NCI-H2081 treated with DMSO at 0.1 percent for 48 hours (cell line): ENCODE measurements at places on chromosomes 16 and 17.

DNA sequence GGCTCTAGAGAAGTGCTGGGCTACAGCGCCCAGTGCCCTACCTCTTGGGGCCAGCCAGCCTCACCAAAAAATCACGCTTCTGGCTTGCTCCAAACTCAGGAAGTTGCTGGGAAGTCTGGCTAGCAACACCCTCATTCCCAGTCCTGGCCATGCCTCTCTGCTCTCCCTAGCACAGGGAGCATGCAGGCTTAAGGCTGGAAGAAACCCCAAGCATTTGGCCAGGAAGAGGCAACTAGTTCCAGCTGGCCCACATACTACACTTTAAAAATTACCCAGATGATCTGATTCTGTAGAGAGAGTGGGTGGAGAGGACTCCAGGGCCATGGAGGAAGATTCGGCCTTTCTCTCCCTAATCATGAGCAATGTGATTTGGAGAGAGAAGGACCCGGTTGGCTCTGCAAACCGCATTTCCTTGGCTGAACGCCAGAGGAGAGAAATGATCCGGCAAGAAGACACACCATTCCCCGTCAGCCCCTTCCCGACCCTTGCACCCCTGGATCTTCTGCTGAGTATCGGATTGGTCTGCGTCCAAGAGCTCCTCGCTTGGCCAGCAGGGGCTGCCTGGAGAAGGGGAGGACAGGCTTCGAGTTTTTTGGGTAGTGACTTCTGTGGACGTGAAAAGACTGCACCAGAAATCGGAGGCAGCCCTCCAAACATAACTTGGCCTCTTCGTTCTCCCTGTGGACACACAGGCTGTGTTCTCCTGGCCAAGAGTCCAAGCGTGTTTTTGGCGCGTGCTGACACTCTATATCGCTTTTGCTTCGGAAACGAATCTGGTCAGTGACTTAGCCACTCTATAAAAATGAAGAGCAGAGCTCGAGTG lies 406.3 kb downstream of the WWOX start:
- DNase-seq, result no peak

DNA sequence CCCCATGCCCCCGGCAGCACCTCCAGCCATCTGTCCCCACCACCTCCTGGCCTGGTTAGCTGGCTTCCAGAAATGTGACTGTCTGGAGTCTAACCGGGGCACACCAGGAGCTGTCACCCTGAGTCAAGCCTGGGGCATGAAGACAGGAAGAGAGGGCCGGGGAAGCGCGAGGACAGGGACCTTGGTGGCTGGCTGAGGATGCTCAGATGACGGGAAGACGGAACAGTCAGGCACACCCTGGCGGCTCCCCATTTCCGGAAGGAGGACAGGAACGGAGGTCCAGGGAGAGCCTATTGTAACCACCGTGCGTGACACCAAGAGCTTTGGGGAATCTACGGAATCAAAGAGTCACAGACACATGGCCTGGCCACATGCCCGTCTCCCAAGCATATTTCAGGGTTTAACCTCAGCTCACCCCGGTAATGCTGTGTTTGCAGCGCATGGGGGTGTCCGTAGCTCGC lies 51.7 kb downstream of the SDK2 start:
- DNase-seq, result no peak

DNA sequence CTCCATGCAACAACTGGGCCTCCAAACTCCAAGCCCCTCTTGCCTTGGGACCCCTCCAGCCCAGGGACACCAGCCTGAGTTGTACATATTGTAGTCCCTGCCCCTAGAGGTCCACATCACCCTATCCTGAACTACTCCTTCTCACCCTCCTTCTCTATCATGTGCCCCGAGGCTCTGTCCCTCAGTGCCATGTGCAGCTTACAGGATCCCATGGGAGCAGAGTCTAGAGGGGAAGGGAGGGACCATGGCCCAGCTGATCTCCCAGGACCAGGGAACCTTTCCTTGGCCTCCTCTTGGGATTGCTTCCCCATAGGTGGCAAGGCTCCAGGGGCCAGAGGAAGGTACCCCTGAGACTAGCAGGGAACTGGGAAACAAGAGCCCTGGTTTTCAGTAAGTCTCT lies 35.3 kb downstream of the TMEM132E start:
- no peak for DNase-seq

DNA sequence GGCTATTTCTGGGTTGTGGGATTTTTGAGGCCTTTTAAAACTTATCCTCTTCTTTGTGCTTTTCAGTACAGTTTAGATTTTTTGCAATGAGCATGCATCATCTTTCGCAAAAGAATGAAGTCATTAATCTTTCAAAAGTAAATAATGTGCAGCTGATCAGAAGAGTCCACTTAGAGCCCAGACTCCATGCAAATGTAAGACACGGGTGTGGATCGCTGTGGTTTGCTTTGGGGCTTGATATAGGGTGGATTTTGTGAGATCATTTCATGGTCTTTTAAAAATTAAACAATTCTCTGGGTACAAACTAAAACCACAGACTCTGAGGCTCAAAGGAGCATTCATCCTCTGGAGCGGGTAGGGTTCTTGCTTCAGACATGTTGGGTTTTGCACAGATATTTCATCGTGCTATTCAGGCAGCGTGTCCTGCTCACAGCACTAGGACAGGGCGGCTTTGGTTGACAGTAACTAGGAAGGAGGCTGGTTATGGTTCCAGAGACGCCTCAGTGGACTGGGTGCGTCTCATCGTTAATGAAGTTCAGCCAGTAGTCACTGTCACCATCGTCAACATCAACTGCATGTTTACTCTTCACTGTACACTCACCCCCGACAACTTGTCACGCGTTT lies 129.4 kb upstream of the PLCG2 start:
- no peak for DNase-seq

GRCh38 chr17:63537001-63537400 lies 13.3 kb upstream of the DCAF7 start:
- DNase-seq, result no peak
